GM20000 (cell line): ENCODE measurements at places on chromosomes 5 and 9.

- no peak for DNase-seq
Measured at GRCh38 chr9:107700847-107701246, 211.3 kb upstream of the KLF4 start.

DNA sequence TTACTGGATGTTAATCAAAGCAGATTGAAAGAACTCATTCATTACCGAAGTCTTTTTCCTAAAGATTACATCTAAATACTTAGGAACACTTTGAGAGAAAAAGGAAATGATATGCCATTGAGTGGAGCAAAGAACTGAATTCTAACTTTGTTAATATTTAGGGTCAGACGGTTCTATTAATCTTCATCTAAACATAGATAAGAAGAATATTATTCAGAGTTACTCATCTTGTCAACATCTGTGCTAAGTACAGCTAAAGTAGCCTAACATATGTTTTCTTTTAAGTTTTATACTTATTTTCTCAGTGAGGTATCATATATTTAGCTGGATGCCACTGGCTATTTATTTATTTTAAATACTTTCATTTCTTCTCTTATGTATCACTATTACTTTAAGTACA lies 1763.7 kb downstream of the EFNA5 start:
- DNase-seq, result no peak

- DNase-seq, result peak; percentile 78
Measured at GRCh38 chr9:124218438-124218982, 39.2 kb upstream of the NEK6 start.

GRCh38 chr9:36018891-36019720 lies 17.6 kb upstream of the RECK start:
- DNase-seq, result no peak

GRCh38 chr9:129232839-129233591 lies 55.0 kb upstream of the IER5L start:
- no peak for DNase-seq

- DNase-seq, result no peak
Measured at GRCh38 chr5:124660229-124661093, 86.0 kb downstream of the ZNF608 start.

GRCh38 chr9:841371-842209 lies at the start of gene DMRT1:
DMRT1 (plus strand) TSS chr9:841697; CDS start chr9:841839, 142 bp downstream.
- no peak for DNase-seq

GRCh38 chr5:6868575-6869215 lies 155.5 kb downstream of the TENT4A start:
- DNase-seq, result no peak

DNA sequence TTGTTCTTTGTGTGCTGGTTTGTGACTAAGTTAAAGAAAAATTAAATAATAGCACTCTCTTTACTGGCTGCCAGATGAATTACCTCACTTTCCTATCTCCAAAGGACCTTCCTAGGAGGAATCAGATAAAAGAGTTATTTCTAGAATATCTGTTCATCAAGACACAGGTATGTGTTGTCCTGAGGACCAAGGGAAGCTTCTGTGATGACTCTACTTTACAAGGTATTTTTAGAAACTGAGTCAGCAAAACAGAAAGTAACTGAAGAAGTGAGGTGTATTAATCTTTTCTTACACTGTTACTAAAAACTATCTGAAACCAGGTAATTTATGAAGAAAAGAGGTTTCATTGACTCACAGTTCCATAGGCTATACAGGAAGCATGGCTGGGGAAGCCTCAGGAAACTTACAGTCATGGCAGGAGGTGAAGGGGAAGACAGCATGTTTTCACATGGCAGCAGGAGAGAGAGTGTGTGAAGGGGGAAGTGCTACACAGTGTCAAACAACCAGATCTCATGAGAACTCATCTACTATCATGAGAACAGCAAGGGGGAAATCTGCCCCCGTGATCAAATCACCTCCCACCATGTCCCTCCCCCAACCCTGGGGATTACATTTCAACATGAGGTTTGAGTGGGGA lies 189.2 kb upstream of the DMAC1 start:
- DNase-seq, result no peak

GRCh38 chr5:135988546-135988945 lies 33.8 kb upstream of the LECT2 start:
- no peak for DNase-seq

GRCh38 chr5:55625913-55626312 lies 86.2 kb downstream of the SLC38A9 start:
- DNase-seq, result no peak

DNA sequence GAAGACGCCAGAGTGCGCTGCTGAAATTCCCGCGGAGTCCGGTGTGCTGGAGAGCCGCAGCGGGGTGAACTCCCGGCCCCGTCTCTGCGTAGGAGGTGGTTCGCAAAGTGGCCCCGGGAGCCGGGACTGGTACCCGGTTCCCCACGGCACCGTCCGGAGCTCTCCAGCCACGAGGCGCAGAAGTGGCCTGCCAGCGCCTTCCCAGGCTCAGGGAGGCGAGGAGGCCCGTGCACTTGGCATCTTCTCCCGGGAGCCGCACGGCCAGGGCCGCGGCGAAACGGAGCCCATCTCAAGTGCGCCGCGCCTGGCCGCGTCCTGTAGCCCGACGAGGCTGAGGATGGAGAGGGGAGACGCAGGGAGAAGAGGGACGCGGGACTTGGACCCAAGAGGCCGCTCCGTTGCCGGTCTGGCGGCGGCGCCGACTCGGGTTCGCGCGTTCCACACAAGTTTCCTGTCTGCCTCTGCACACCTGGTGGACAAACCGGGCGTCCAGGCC lies 1.1 kb upstream of the IRX1 start:
- peak; percentile 28 for DNase-seq

DNA sequence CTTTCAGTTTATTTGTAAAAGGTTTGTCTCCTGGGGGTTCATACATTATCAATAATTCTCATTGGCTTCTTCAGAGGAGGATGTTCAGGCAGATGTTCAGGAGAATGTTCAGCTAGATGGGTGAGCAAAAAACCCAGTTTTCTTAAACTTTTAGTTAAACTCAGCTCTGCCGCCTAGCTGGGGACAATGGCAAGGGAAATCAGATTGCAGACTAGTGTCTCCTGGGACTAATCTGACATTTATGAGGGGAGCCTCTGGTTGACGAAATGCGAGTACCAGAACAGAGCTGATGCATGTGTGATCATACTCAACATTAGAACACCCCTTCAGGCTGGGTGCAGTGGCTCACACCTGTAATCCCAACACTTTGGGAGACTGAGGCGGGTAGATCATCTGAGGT lies 314.4 kb downstream of the ARL15 start:
- no peak for DNase-seq

GRCh38 chr9:72134801-72135200 lies 14.4 kb upstream of the GDA start:
- no peak for DNase-seq

GRCh38 chr9:133320421-133320881 lies 15.5 kb downstream of the SURF6 start:
- DNase-seq, result no peak

DNA sequence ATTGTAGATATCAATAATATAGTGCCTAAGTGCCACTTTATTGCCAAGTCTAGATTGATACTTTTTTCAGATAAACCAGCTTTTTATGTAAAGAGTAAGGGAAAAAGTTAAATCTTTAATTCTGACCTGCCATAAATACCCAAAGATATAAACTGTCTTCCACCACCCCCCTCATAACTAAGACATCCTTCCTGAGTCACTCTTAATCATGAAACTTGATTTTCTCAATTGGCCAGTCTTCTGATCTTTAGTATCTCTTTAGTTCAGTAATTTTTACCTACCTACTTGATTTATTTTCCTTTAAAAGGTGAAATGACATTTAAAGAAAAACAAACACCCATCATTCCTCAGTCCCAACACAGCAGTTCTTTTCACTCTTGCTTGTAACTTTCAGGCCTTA lies 21.8 kb downstream of the C5orf22 start:
- DNase-seq, result no peak

- DNase-seq, result no peak
Measured at GRCh38 chr5:149930043-149930748, 14.4 kb downstream of the PDE6A start.

DNA sequence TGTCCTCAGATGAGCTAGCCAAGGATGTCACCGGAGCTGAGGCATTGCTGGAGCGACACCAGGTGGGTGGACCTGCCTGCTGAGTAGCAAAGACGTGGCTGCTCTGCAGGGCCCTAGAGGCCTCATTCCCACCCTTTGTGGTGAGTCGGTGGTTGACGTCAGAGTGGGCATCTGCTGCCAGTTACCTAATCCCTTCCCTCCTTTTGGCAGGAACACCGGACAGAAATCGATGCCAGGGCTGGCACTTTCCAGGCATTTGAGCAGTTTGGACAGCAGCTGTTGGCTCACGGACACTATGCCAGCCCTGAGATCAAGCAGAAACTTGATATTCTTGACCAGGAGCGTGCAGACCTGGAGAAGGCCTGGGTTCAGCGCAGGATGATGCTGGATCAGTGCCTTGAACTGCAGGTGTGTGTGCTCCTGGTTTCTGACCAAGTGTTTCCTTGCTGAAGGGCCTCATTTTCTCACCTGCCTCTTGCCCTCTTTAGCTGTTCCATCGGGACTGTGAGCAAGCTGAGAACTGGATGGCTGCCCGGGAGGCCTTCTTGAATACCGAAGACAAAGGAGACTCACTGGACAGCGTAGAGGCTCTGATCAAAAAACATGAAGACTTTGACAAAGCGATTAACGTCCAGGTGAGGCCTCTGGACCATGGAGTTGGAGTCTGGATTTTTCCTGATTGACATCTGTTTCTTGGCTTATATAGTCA lies 48.9 kb downstream of the DYNC2I2 start:
- no peak for DNase-seq

DNA sequence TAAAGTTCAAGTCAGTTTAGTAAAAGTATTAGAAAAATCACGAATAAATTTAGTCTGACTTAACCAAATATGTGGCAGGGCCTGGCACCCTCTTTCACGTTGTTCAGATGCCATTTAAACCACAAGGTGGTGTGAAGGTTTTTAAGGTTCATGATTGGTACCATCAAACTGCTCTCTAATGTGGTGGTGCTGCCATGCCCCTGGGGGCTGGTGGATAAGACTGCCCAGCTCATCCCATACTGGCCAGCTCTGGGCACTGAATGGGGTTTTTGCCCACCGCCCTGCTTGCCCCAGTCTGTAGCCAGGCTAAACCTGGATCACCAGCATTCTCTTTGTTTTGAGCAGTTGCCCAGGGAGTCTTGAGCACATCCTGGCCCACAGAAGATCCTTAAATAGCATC lies 159.3 kb downstream of the GABBR2 start:
- no peak for DNase-seq

DNA sequence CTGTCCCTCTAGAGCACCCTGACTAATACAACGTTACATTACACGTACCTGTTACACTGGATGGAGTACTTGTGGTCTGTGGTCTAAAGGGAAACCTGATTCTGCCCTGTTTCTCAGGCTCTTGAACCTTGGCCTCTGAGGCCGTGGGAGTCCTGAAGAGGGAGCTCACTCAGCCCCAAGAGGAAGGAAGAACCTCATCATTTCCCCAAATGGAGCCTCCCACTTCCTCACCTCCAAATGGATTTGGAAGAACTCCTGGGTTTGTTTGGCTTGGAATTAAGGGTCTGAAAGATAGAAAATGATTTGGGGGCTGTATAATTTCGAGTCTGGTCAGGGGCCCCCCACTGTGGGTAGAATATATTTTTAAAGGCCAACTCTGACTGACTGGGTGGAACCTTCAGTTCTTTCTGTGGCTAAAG lies 200.2 kb downstream of the SEMA6A start:
- no peak for DNase-seq

DNA sequence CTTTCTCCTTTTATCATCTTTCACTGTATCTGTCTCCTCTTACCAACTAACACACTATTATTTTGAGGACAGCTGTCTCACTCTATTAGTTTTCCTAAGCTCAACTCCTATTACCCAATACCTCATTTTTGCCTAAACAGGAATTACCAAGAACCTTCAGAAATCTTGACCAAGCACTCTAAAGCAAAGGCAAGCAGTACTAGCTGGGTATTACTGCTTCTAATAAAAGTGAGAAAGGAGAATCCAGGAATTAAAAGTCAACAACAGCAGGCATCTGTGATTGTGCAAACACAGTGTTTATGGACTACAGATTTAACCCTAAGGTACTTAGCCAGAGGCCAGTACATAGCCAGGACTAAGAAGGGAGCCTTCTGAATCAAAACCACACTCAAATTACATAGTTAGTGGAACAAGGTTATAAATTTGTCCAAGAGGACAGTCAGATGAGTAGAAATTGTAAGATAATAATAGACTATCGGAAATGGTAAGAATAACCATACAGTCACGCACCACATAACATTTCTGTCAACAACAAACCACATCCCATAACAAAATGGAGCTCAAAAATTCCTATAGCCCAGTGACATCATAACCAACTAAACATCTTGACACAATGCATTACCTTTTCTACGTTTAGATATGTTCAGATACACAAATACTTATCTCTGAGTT lies 8.3 kb downstream of the RFX3 start:
- no peak for DNase-seq

DNA sequence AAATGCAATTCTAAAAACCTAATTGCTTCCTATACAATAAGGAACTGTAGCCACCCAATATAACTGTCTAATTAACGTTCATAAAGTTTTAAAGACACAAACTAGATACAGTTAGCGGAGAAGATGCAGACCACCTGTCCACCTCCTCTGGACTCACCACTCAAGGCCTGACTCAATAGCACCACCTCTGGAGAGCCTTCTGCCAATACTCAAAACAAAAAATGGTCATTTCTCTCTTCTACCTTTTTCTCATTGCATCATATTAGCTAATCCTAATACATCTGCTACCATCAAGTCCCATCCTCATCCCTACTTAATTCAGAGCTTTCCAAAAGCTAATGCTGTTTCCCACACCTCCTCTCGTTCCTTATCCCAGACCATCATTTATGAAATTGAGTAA lies 159.9 kb downstream of the MLLT3 start:
- no peak for DNase-seq

- no peak for DNase-seq
Measured at GRCh38 chr5:73542020-73542419, 23.4 kb downstream of the ANKRA2 start.

- DNase-seq, result no peak
Measured at GRCh38 chr5:142305211-142305610, 19.6 kb downstream of the SPRY4 start.

GRCh38 chr9:92966518-92966800 lies 19.1 kb downstream of the FGD3 start:
- DNase-seq, result no peak

GRCh38 chr5:132221781-132222648 lies 5.6 kb downstream of the P4HA2 start:
- DNase-seq, result no peak

- no peak for DNase-seq
Measured at GRCh38 chr9:100803956-100804355, 224.6 kb upstream of the PLPPR1 start.

DNA sequence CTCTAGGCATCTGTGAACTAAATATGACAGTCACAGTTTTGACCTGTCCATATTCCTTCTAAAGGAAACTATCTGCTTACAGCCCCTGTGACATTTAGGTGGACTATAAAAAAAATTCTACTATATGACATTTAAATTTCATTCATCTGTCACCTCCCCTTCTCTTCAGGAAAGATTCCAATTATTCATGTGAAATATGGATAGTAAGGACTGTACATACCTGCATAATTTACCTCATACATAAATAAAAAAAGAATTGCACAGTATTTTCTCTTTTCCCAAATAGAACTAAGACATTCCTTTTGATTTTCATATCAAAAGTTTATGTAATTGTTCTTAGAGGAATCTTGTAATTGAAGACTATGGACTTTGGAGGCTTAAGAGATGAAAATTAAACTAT lies 192.3 kb upstream of the GRIN3A start:
- DNase-seq, result no peak

GRCh38 chr5:153542536-153542935 lies 52.1 kb downstream of the GRIA1 start:
- no peak for DNase-seq
